Stimulated activated CD8-positive, alpha-beta memory T cell treated with anti-CD3 and anti-CD28 coated beads, Interleukin-7, amount 100 ng/mL, for 24 hours (primary cell): ENCODE measurements at places on chromosomes 1 and 21.

DNA sequence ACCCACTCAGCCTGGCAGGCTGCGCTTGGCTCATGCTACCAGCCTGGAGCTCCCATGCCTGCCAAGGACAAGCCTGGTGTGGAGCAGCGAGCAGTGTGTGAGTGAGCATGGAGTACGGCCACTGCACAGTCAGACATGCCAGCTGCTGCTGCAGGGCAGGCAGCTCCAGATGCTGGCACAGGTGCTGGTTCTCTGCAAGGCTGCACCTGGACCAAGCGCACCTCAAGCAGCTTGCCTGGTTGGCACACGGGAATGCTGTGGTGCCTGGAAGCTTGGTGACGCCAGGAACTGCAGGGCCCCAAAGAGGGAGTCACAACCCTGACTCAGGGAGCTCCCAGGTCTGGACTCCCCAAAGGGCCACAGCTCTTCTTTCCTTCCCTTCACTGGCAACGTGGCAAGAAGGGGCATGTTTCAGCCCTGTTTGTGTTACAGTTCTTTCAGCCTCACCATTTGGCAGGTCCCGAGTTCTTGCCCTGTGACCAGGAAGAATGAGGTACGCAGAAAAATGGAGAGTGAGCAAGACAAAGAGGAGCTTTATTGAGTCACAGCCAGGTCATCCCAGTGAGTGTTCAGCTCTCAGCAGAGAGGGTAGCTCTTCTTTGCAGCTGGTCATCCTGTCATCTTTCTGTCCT lies 26.1 kb downstream of the ACOT7 start:
- no peak for DNase-seq

DNA sequence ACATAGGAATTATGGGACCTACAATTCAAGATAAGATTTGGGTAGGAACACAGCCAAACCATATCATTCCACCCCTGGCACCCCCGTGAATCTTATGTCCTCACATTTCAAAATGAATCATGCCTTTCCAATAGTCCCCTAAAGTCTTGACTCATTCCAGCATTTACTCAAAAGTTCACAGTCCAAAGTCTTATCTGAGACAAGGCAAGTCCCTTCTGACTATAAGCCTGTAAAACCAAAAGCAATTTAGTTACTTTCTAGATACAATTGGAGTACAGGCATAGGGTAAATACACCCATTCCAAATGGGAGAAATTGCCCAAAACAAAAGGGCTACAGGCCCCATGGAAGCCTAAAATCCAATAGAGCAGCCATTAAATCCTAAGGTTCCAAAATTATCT lies 138.9 kb downstream of the PLPPR5 start:
- no peak for DNase-seq

DNA sequence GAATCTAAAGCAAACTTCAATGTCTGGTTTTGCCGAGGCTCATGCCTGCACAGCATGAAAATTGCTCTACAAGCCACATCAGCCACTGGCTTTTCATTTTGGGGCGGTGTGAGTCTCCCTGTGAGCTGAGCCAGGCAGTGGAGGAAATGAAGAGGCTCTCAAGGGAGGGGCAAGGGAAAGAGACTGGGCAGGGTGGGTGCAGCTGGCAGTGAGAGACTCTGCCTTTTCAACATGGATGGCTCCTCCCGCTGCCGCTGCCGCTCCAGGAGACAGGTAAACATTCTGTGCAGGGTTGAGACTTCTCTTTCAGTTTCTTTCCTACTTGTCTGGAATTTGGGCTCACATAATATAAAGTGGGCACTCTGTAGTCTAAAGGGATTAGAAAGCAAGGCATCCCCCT lies 11.3 kb upstream of the CTSE start:
- no peak for DNase-seq

DNA sequence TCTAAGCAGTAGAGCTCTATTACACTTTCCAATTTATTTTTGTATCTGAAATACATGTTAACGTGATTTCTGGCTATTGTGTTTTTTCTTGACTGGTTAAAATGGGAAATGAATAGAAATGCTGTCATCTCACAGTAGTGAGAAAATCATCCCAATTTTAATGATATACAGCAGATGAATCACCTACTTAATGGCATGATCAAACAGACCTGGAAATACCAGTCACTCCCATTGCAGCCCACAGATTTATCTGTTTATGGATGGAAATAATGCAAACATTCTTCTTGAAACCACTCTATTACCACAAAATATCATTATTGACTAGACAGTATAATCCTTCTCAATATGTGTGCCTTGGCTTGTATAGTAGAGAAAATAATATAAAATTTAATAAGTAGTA lies 497.8 kb upstream of the ADAMTS5 start:
- DNase-seq: no peak
